ENCODE measurements at places on chromosomes 12 and 14. TPM values are rescaled to one million over a fixed set of nuclear protein-coding genes. Genes with fewer than 3 reads are reported as not detected.

- no peaks in the 10 kb centered on the region for H3K36me3 ChIP-seq
- H3K4me1 ChIP-seq, result no peaks in the 10 kb centered on the region
- H3K27me3 ChIP-seq, result no peaks in the 10 kb centered on the region
Observed at GRCh38 chr12:21223930-21224329, 92.9 kb downstream of the SLCO1B1 start.

DNA sequence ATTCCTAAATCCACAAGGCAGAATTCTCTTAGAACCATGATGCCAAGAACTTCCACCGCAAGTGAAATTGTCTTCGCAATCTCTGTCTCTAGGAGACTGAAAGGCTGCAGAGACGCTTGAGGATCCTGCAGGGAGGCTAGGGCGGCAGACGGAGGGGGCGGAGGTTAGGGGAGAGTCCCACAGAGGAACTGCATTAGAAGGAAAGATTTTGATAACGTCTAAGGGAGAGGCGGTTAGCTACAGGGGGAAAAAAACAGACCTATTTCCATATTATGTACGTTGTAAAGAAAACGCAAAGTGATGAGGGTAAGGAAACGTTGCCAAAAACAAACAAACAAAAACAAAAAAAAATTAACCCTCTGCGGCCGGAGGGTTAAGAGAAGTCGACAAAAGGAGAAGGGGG is 595 bp downstream of the KLHL28 start:
- no peaks in the 10 kb centered on the region for H3K36me3 ChIP-seq
- peak overlapping the region; percentile 88 for H3K4me3 ChIP-seq
- peak overlapping the region; percentile 93 for H3K27ac ChIP-seq
- peaks cover 60% of the 10 kb centered on the region for H3K4me1 ChIP-seq

DNA sequence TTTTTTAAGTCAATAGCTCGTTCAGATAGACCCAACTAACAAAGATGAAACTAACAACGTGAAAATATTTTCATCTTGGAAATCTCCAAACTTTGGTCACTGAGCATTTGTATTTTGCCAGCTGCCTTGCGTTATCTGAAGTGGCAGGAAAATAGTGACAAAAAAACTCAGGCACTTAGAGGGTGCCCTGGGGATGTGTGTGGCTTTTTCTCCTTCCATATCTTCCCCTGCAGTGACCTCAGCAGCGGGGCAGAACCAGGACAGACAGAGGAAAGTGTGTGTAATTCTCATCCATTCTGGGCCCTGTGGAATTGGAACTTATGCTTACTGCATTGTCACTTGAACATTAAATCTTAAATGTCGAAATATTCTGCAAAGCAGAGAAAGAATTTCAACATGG is 152.0 kb downstream of the BCAT1 start:
- no peaks in the 10 kb centered on the region for H3K4me1 ChIP-seq
- H3K27ac ChIP-seq, result no peak overlapping the region
- no peak overlapping the region for H3K4me3 ChIP-seq

DNA sequence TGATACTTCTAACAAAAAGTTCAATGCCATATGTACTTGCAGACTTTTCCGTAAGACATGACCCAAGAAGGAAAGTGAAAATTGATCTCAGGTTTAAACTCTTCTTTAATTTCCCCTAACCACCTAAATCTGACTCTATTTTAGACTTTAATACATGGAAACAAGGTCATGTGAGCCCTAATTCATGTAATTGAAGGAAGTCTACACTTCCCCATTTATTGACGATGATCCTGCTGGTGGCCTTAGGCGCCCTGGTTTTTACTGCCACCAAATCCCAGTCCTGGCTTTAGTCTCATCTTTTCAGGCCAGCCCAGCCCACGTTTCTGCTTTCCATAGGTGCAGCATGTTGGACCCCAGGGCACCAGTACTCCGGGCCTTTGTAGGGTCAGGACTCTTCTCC is 157.9 kb downstream of the PELI2 start:
- no peak for DNase-seq
- H3K4me1 ChIP-seq, result no peaks in the 10 kb centered on the region
- H3K27ac ChIP-seq, result no peak overlapping the region
- H3K27me3 ChIP-seq, result no peaks in the 10 kb centered on the region
- no peak overlapping the region for H3K4me3 ChIP-seq
- no peaks in the 10 kb centered on the region for H3K36me3 ChIP-seq

DNA sequence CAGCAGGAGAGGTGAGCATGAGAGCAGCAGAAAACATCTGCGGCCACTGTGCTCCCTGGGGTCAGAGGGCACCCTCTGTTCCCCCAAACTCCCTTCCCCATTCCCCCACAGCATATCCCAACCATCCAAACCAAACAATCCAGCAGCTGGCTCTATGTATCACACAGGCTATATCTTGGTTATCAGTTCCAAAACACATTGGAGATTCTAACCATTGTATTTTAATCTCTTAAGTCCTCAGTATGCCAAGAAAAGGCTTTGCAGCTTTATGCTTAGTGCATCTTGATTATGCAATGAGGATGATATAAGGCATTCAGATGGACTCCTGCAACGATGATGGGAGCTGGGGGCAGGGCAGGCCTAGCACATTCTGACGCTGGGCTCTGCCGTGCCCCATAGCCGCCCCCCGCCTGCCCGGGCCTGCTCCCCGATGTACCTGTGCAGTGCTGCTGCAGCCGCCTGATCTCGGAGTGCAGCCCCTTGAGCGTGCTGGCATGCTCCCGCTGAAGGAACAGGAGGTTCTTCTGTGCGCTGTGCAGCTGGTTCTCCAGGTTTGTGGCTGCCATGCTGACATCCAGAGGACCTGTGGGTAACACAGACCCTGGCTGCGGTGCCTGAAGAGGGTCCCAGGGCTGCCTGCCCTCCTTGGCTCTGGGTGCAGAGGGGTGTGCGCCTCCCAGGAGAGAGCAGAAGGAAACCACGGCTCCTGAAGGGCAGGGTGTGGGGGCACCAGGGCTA is 29.6 kb downstream of the CCDC92 start:
- no peaks in the 10 kb centered on the region for H3K27me3 ChIP-seq
- H3K4me1 ChIP-seq, result peaks cover 3% of the 10 kb centered on the region
- no peak overlapping the region for H3K27ac ChIP-seq
- no peak for DNase-seq

- peaks cover 61% of the 10 kb centered on the region for H3K36me3 ChIP-seq
- H3K27ac ChIP-seq, result no peak overlapping the region
- H3K4me1 ChIP-seq, result peaks cover 10% of the 10 kb centered on the region
- no peaks in the 10 kb centered on the region for H3K27me3 ChIP-seq
- DNase-seq, result no peak
Observed at GRCh38 chr14:31127690-31128089, 79.9 kb downstream of the HECTD1 start.

GRCh38 chr14:35197015-35197414 is 74.7 kb downstream of the PRORP start:
- no peaks in the 10 kb centered on the region for H3K4me1 ChIP-seq
- DNase-seq, result no peak
- H3K27ac ChIP-seq, result no peak overlapping the region
- H3K27me3 ChIP-seq, result no peaks in the 10 kb centered on the region
- H3K36me3 ChIP-seq, result no peaks in the 10 kb centered on the region

DNA sequence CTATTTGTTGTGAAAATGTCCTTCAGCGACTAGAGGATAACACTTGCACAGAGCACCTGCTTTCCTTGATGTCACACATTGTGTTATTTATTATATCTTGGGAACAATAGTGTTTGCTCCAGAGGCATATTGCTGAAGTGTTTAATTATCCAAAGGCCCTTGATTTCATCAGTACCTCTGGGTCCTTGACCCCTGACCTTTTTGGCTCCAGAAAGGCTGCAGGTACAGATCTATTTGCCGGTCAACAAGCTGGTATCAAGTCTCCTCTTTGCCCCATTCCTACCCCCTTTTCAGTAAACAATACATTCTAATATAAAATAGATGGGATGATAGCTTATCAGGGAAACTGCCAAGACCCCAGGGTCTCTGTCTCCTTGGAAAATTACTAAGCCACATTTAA is 206.8 kb downstream of the DACT1 start:
- H3K4me3 ChIP-seq, result no peak overlapping the region
- no peak overlapping the region for H3K27ac ChIP-seq
- H3K27me3 ChIP-seq, result no peaks in the 10 kb centered on the region

GRCh38 chr12:125650587-125650986 is 585.4 kb downstream of the AACS start:
- H3K4me3 ChIP-seq, result no peak overlapping the region
- no peak for DNase-seq
- no peak overlapping the region for H3K27ac ChIP-seq
- H3K36me3 ChIP-seq, result no peaks in the 10 kb centered on the region
- H3K4me1 ChIP-seq, result no peaks in the 10 kb centered on the region

DNA sequence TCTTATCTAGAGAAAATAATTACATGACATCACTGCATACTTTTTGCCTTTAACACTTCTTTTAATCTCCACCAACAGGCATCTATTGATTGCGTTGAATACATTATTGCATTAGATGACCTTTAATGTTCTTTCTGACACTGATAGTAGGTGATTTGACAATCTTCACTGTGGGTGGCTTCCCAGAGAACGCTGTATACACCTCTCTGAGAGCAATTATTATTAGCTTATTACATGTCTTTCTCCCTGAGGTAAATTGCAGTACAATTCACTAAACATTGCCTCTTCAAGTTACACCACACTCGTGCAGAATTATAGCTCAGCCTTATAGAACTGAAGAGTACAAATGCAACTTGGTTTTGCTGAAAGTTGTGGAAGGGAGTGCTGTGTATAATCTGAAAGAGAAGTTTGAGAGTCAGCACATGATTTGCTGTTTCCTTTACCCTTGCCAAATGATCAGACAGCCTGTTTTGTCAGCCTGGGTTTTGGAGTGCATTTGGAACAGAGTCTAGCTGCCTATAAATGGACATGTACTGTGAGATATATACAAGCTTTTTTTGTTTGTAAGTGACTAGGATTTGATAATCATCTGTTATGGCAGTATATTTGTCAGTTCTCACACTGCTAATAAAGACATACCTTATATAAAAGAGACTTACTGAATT is 369.2 kb downstream of the CCER1 start:
- DNase-seq, result no peak
- H3K36me3 ChIP-seq, result no peaks in the 10 kb centered on the region
- no peaks in the 10 kb centered on the region for H3K27me3 ChIP-seq
- no peak overlapping the region for H3K27ac ChIP-seq
- H3K4me3 ChIP-seq, result no peak overlapping the region

- no peak for DNase-seq
- peaks cover 92% of the 10 kb centered on the region for H3K36me3 ChIP-seq
- H3K27me3 ChIP-seq, result no peaks in the 10 kb centered on the region
Observed at GRCh38 chr14:102012336-102012735, 48.0 kb downstream of the DYNC1H1 start.

DNA sequence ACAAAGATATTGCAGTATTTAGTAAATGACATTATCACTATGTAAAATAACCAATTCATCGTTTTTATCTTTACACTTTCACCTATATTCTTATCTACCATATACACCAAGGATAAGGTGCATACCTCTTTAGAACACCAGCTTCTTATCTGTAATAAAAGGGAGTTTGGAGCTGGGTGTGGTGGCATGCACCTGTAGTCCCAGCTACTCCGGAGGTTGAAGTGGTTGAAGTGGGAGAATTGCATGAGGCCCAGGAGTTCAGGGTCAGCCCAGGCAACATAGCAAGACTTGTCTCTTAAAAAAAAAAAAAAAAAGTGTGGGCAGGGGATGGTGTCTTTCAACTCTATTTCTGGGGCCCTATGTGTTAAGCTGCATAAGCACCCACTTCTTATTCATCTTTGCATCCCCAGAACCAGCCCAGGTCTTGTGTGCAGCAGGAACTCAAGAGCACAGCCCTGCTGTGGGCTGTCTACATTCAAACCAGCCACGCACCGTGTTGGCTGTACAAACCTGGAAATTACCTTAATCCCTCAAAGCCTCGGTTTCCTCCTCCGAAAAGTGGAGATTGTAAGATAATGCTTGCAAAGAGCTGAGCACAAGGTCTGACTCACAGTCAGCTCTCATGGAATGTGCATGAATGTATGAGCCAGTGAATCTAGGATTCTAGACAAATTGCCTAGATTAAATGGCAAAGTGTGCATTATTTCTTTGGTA is 256.6 kb upstream of the FOXN3 start:
- H3K27ac ChIP-seq, result no peak overlapping the region
- no peak for DNase-seq
- no peak overlapping the region for H3K4me3 ChIP-seq
- H3K4me1 ChIP-seq, result no peaks in the 10 kb centered on the region

- no peaks in the 10 kb centered on the region for H3K4me1 ChIP-seq
- H3K27me3 ChIP-seq, result peaks cover 94% of the 10 kb centered on the region
- H3K27ac ChIP-seq, result no peak overlapping the region
Observed at GRCh38 chr14:94779713-94780112, 9.8 kb upstream of the GSC start.

GRCh38 chr12:4918950-4919660 is 9.4 kb downstream of the KCNA1 start:
- DNase-seq, result no peak
- no peak overlapping the region for H3K4me3 ChIP-seq
- H3K36me3 ChIP-seq, result no peaks in the 10 kb centered on the region

DNA sequence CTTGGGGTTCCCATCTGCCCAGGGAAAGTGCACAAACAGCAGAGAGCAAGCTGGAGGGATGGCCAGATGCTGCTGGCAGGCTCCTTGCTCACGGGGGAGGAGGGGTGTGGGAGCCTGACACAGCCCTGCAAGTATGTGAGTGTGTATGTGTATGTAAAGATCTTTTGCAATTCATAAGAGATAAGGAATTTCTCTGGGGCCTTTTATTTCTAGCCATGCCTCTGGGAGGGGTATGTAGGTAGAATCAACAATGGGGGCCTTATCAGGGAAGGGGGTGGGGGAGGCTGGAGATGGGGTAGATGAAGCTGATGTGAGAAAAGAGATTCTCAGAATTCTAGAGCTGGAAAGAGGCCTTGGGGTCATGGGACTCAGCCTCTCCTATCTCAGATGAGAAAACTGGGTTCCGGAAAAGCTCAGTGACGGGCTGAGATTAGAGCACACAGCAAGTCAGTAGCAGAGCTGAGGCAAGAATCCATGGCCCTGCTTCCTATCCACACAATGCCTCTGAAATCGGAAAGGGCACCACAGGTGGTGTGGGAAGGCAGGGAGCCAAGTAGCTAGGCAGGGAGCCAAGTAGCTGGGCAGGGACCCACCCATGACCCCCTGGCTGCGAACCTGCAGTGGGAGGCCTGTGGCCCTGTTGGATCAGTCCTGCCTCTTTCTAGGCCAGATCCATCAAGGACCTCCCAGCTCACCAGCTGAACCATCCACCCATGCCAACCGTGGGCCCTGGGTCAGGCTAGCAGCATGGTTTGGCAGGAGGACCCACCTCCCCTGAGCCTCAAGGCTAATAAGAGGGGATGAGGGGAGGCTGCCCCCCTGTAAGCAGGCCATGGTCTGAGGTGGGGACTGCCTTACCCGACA is 54.7 kb downstream of the PLEKHG3 start:
- H3K36me3 ChIP-seq, result no peaks in the 10 kb centered on the region
- H3K4me3 ChIP-seq, result no peak overlapping the region
- peak overlapping the region; percentile 73 for H3K27ac ChIP-seq
- peaks cover 45% of the 10 kb centered on the region for H3K4me1 ChIP-seq
- H3K27me3 ChIP-seq, result no peaks in the 10 kb centered on the region

The OAS1 gene
- total RNA-seq, result 12.3 TPM

The GRIP1 gene
- 2.5 TPM for total RNA-seq

The ZNF384 gene
- total RNA-seq, result 36.0 TPM

The KRT6C gene
- total RNA-seq, result not detected

The SPTB gene
- total RNA-seq, result 89.6 TPM

The TRMT61A gene
- 3.9 TPM for total RNA-seq

The WNT5B gene
- total RNA-seq, result 1.9 TPM

The NOS1 gene
- total RNA-seq, result 0.22 TPM

The KRT79 gene
- not detected for total RNA-seq

The SERPINA9 gene
- total RNA-seq, result not detected

The MYBPC1 gene
- 0.93 TPM for total RNA-seq

The VCPKMT gene
- total RNA-seq, result 4.7 TPM

The HHIPL1 gene
- total RNA-seq, result 2.2 TPM
